ENCODE measurements at places on chromosomes 12 and 14.

DNA sequence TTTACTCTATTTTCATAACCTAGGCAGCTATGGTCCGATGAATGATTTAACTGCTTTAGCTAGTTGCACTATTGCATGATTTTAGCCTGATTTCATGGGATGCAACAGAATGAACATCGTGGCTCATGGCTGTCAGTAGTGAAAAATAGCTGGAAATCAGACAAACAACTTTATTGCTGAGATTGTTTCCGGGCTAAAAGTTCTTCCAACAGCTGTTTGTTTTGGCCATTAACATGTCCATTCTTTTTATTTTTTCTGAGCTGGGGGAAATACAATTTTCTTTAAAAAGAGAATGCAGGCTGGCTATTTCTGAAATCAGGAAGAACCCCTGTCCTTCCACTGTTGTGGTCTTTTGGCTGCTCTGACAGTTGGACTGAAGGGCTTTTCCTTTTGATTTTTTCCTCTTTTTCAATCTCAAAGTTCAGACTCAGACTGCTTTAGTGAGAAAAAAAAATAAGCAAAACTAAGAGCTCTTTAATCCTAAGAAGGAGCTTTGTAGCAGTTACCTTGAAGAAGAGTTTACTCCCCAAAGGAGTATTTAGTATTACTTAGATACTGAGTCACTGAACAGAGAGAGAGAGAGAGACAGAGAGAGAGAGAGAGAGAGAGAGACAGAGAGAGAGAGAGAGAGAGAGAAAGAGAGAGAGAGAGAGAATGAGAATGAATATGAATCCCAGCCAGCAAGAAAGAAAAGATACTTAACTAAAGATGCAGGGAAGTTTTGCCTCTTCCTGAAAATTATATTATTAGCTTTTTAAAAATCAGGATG, at the start of gene NAV3:
TSS of gene NAV3 (plus strand) at position 312 of the 769 bp plus-strand sequence. CDS start 568 bp downstream, outside the sequence.
- DNase-seq: no peak

DNA sequence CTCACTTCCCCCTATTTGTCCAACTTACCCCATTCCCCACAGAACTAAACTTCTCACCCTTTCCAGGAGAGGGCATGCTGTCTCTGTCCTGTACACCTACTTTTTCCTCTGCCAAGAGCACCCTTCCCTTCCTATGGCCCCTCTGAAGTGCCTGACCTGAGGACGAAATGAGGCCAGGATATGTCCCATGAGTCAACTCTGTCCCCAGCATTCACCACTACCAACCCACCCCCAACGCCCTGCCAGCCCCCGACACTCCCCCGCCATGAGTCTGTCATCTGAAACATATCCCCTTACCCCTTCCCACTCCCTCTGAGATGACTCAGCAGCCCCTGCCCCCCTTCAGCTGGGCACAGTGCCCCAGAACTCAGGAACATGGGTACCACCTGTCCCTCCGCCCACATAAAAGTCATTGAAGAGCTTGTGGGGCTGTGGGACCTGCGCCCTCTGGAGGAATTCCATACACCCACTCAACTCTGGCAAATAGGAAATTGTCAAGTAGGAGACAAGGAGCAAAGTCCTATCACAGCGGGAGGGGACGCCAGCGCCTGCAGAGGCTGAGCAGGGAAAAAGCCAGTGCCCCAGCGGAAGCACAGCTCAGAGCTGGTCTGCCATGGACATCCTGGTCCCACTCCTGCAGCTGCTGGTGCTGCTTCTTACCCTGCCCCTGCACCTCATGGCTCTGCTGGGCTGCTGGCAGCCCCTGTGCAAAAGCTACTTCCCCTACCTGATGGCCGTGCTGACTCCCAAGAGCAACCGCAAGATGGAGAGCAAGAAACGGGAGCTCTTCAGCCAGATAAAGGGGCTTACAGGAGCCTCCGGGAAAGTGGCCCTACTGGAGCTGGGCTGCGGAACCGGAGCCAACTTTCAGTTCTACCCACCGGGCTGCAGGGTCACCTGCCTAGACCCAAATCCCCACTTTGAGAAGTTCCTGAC, 26.3 kb downstream of the ITGA7 start:
- no peak for DNase-seq

DNA sequence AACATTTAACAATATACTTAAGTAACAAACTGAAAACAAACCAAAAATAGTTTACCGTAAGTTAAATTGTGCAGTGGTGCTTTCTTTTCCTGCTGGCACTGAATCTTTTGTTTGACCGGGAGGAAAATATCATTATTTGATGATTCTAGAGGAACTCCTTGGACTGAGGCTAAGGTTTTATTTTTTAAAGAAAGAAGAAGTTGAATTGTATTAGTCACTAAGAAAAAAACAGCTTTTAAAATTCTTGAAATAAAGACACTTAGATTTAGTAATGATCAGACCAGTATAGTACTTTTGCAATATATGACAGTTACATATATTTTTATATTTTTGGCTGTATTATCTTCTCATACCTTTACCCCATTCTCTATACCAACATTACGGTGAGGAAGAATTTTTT, 10.3 kb downstream of the MIS18BP1 start:
- no peak for DNase-seq

- no peak for DNase-seq
Observed at GRCh38 chr14:94390372-94391086, 2.1 kb upstream of the SERPINA1 start.

GRCh38 chr12:87491089-87491488, 538.1 kb downstream of the C12orf50 start:
- no peak for DNase-seq

DNA sequence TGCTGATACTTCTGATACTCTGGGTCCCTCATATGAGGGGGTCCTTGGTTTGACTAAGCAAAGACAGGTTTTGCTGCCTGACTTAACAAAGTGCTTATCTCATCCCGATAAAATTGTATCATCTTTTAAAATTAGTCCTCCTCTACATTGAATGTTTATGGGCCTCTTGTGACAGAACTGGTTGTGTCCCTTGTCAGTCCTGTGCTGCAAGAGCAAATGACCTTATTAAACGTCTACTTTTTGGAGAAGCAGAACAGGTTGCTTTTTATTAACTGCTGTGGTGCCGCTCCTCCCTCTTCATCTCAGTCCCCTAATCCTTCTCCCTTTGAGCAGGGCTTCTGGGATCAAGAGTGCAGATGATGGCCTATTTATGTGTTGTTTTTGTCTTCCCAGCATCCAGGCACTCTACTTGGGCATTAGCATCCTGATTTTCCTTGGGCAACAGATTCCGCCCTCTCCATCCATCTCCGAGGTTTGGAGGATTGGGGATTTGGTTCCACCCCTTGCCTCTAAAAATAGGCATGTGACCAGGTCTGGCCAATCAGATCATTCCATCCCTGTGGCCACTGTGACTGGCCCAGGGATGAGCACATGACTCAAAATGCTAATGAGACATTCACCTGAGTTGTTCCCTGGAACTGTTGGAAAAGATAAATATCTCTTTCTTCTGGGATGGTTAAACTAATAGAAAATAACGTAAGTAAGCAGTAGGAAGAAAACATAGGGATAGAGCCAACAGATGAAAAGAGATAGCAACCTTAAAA, 2.9 kb upstream of the DENR start:
- no peak for DNase-seq

DNA sequence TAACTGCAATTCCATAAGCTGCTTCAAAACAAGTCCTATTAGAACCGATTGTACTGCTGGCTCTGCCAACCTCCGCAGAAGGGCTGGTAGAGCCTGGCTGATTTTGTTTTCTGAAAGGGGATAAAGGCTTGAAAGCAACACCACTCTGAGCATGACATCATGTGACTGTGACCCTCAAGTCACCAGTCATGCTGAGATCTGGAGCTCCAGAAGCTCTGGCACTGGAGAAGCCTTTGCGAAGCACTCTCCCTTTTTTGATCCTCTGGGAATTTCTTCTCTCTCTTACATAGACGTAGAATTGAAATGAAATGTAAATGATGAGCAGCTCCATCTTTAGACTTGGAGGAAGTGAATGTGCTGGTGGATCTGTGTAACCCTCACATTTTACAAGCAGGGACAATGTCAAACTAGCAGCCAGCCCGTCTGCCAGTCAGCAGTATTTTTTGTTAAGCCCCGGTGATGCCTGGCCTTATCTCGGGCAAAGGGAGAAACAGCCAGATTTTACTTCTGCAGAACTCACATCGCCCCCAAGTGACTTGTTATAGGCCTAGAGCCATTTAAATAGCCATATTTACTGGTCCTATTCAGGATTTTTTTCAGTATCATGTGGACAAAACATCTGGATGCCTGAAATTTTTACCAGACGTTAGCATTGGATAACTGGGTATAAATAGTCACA, 112.1 kb upstream of the NPAS3 start:
- no peak for DNase-seq

Data from MM.1S (cell line).